ENCODE measurements at places on chromosomes 2 and 18.

- DNase-seq: no peak
Observed at GRCh38 chr18:26317398-26317797, 91.2 kb downstream of the TAF4B start.

DNA sequence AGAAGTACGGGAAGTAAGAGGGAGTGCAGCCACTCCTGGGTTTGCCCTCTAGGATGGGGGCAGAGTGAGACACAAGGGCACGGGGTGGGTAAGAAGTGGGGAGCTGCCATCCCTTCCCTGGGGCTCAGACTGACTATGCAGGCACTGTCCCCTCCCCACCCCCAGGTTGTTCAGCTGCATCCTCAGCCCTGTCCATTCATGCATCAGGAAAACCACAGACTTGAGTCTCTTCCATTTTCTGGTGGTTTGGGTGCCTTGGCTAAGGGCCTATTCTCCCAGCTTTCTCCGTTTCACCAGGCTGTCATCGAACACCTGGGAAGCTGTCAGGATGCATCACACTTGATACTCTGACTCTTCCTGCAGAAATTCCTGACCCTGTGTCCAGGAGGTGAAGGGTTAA lies 111.9 kb downstream of the TFCP2L1 start:
- no peak for DNase-seq

- no peak for DNase-seq
Observed at GRCh38 chr2:203713381-203713780, 6.9 kb downstream of the CD28 start.

- DNase-seq: no peak
Observed at GRCh38 chr2:27494944-27495554, at the start of gene FNDC4. FNDC4 (minus strand) TSS chr2:27495200; CDS start chr2:27494679, 521 bp downstream.

- DNase-seq: peak; percentile 58
Observed at GRCh38 chr2:223837287-223838061, at the start of gene AP1S3. AP1S3 (minus strand) TSS chr2:223837582; CDS start chr2:223837450, 132 bp downstream.

Measured in liver (tissue), 10 donors.